ENCODE measurements at places on chromosomes 4 and X. TPM values are rescaled to one million over a fixed set of nuclear protein-coding genes. Genes with fewer than 3 reads are reported as not detected.
A peak's percentile ranks its signal among the peaks of the same experiment; 100 is the strongest.

DNA sequence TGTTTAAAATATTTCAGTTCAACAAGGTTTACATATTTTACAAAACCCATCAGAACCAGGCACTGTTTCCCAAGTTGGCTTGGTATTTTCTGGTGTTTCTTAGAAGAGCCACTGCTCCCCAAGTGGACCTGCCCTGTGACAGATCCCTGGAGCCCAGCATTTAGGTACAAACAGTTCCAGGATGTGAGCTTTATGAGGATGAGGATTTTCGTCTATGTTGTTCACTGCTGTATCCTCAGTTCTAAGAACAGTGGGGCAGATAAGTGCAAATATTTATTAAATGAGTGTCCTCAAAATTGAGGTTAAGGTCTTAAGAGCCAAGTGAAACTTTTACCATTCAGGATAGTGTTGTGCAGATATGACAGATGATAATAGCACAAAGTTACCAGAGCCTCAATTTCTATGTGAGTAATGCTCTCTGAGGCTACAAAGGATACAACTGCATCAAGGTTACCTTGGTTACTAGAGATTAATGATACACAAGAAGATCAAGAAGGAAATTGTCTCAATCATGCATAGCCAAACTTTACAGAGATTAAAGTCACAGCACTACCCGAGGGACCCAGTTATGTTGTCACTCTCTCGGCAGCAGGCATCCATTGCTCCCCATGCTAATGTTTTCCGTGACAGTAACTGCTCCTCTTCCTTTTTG, 37.5 kb downstream of the ANXA3 start:
- no peak for DNase-seq

DNA sequence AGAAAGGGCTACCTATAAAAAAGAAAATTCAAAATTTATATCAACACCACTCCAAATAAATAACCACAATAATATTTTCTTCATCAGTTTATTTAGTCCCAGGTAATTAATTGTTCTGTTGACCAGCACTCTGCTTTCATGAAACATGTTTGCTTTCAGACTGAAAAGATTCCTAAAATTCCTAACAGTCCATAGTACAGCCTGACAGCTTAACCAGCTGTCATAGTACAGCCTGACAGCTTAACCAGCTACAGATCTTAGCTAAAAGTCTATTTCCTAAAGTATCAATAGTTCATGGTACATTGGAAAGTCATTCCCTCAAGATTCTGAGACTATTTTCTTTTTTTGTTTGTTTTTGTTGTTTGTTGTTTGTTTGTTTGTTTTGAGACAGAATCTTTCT, 144.1 kb upstream of the DDX53 start:
- no peak for DNase-seq

- no peak for DNase-seq
These were observed 51.7 kb upstream of the MCF2 start for GRCh38 chrX:139759637-139760036.

- no peak for DNase-seq
These were observed 55.9 kb upstream of the MTM1 start for GRCh38 chrX:150512461-150512901.

GRCh38 chr4:108141213-108141950, 27.4 kb downstream of the LEF1 start:
- no peak for DNase-seq

DNA sequence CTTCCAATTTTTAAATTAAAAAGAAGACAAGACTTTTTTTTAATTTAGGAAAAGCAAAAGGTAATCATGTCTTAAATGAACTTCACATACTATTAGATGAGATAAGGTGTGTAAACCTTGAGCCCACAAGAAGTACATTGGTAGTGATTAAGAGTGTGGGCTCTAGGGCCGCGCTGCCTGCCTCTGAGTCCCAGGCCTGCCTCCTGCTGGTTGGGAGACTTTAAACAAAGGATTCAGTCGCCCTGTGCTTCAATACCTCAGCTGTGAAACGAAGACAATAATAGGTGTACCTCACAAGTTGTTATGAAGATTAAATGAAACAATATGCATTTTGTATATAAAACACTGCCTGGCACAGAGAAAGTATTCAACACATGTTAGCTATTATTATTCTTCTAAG, 95.9 kb upstream of the MYOZ2 start:
- no peak for DNase-seq

DNA sequence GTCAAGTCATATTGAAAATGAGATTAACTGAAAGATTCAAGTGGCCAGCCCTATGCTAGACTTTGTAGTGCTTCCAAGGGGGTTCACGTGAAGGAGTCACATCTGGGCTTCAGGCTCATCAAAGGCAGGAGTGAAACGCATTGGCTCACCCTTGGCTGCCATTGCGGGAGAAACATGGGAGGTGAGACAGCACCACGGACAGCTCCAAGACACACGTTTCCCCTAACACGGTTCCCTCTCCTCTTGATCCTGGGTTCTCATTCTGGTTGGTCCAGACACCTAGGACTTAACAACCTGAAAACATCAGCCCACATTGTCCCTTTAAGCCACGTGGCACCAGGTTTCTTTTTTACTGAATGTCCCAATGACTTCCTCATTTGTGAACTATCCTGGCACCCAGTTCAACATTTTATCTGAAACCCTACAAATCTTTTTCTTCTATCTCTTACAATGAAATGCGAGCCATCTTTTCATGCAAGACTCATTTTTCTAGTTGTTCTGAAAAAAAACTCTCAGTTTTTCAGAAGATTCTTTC, 279.0 kb upstream of the VCX3A start:
- no peak for DNase-seq

GRCh38 chrX:17067534-17067933, 121.1 kb downstream of the REPS2 start:
- no peak for DNase-seq

- DNase-seq: no peak
These were observed 21.7 kb downstream of the HTT start for GRCh38 chr4:3096202-3096601.

GRCh38 chrX:105190252-105190853, 30.1 kb downstream of the TEX13A start:
- no peak for DNase-seq

GRCh38 chrX:70176938-70177533, at the start of gene DGAT2L6:
DGAT2L6 (plus strand) TSS chrX:70177483; CDS start chrX:70177583, 100 bp downstream.
- no peak for DNase-seq

DNA sequence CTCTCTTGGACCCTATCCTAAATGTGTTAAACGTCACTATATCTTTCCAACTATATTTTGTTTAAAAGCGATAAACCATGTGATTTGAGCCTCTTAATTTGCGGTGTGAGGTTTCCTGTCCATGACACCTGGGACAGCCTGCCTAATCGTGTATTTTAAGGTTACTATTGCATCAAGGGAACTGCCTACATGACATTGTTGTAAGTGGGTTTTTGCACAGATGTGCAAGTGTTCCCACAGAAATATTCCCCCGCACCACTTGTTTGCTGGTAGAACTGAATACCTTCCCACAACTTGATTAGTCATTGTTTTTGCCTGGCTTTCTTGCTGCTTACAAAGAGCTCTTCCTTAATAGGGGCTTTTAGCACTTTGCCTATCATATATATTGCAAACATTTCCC, 5.1 kb upstream of the FAM184B start:
- no peak for DNase-seq

- DNase-seq: no peak
These were observed 183.3 kb downstream of the ZIC3 start for GRCh38 chrX:137749246-137749645.

DNA sequence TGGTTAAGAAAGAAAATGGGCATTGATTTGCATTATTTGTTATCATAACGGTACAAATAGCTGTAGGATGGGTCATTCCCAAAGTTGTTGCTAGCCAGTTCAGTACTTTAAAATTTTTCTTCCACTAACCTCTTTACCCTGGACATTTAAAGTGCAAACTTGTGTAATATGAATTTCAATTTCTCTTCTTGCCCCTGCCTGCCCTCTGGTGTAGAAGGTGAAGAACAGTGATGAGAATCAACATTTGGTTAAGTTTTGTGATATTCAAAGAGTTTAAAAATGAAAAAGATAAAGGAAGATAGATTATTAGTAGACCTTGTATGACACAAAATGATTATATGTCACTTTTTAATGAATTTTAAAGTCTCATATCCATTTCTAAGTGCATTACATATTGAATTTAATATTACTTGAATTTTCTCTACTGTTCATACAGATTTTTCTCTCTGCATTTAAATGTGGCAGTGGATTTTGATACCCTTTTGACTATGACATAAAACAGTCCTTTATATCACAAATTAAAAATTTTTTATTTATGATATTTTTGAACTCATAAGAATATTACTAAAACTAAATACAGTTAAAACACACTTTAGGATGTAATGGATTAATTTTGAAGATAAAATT, 337.7 kb downstream of the BMPR1B start:
- DNase-seq: no peak

DNA sequence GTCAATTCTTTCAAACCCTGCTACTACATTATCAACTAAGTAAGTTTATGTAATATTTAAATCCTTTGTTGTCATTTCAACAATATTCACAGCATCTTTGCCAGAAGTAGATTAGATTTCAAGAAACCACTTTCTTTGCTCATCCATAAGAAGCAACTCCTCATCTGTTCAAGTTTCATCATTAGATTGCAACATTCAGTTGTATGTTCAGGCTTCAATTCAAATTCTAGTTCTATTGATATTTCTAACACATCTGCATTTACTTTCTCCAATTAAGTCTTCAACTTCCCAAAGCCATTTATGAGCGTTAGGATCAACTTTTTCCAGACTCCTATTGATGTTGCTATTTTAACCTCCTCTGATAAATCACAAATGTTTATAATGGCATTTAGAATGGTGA, 66.1 kb downstream of the BMP3 start:
- no peak for DNase-seq

DNA sequence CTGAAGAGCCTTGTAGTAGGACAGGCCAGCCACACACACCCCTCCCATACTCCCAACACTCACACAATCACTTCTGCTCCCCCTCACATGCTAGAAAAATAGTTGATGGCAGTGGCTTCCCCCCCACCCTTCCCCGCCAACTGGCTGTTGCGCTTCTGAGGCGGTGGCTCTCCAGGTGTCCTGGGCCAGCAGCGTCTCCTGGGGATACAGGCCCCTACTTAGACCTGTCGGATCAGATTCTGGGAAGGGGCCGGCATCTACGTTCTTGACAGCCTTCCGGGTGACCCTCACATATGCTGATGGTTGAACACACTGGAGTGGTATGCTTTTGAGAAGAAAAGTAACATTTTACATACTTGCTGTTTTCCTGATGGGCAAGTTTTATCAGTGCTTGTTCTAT, 39.9 kb downstream of the TNIP2 start:
- DNase-seq: no peak

- no peak for DNase-seq
These were observed 76.9 kb downstream of the MAGEB10 start for GRCh38 chrX:27884654-27885053.

- DNase-seq: no peak
These were observed 88.2 kb downstream of the TASL start for GRCh38 chrX:30489323-30489722.

DNA sequence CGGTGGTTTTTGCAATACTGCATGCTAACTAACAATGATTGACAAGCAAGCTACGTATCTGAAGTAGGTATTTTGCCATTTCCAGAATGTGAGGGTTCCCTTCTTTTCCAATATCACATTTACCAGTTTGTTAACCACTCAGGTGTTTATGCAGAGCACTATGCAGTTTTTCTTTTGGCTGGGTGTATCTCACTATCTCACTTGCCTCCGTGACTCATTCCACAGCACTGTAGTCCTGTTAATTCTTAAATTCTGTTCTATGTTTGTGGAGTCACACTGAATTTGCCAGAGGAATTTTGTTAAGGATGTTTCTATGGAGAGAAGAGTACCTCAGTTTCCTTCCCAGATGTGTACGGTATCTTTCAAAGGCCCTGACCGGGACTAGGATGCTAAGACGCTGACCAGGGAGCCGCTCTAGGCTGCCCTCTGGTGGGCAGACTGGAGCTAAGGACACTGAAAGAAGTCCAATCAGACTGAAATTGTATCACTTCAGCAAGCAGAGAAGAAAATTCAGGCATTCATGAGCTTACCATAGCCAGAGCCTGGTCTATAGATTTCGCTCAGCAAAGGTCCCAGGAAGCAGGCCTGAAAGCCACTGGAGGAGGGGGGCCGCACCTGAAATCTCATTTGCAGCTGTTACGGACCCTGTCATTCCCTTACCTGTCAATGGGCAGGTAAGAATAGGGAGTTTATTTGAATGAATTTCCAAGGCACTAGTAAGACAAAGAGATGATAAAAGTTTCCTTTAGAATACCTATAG, 388.4 kb upstream of the SPOCK3 start:
- peak; percentile 44 for DNase-seq

CPZ gene
- 7.4 TPM for total RNA-seq

PROM1 gene
- 37.0 TPM for total RNA-seq

MND1 gene
- not detected for total RNA-seq

CYSLTR1 gene
- 3.8 TPM for total RNA-seq

DGAT2L6 gene
- not detected for total RNA-seq

IL21 gene
- total RNA-seq: not detected

UGT2B17 gene
- total RNA-seq: 0.23 TPM

CENPI gene
- total RNA-seq: 2.3 TPM

OFD1 gene
- total RNA-seq: 40.7 TPM

CNGA1 gene
- total RNA-seq: 36.8 TPM

TRIM75 gene
- total RNA-seq: not detected

NSG1 gene
- total RNA-seq: 28.3 TPM

CSAG1 gene
- total RNA-seq: not detected

Measured in ureter (tissue), 1 donor.